ENCODE measurements at places on chromosomes 2 and 18.

DNA sequence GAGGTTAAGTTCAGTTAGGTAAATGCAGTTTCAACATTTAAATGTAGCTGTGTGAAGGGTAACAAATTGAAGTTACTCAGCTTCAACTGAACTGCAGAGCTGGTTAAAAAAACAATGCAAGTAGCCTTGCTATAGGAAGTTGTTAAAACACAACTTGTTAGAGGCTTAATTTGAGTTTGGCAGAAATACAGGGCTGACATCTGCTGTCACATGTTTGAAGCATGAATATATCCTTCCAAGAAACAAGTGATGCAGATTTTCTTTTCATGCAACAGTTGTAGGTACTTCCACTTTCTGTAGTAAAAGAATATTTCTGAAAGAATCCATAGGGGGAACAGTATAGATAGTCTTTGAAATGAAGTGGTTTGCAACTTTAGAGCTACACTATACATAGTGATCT is 208.7 kb upstream of the RASGRP3 start:
- peak; percentile 71 for DNase-seq

GRCh38 chr2:139374296-139374850 is 594.2 kb upstream of the NXPH2 start:
- DNase-seq, result no peak

DNA sequence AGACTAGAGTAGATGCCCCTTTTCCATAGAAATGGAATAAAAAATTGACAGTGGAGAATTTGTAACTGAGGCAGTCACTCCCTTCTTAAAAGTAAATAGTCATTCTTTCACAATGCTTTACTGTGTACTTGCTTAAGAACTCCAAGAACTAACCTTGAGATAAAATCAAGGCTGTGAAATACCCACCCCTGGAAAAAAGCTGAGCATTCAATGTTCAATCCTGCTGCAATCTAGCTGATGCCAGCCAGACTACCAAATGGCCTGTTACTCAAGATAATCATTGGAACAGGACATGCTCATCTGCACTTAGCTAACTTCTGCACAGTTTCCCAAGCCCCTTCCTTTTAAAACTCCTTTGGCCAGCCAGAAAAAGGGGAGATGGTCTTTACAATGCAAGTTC is 367.4 kb upstream of the GULP1 start:
- DNase-seq, result no peak

DNA sequence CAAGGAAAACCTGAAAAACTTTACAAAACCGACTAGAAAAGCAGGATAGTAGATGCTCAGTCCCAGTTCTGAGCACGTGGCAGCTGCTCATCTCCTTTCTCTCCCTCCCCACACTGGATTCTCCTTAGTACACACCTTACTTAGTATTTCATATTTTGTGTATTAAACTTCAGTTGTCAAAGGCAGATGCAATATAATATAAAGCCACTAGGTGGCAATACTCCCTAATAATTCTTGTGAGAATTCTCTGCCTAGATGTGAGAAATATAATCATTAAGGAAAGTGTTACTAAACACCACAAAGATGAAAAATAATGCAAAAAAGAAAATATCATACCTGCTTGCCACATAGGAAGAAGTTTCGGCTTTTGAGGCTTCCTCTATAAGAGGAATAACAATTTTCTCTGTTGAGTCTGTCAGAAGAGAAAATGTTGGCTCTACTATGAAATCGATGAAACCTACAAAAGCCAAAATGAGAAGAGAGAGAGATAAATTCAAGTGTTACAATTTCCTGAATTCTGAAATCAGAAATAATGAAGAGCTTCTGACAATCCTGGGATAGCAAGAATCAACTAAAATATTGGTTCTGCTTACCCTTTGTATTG is 200.6 kb downstream of the PPP1R1C start:
- DNase-seq, result peak; percentile 54

- DNase-seq, result no peak
These were observed 84.2 kb downstream of the ANTXR1 start for GRCh38 chr2:69097148-69097610.

DNA sequence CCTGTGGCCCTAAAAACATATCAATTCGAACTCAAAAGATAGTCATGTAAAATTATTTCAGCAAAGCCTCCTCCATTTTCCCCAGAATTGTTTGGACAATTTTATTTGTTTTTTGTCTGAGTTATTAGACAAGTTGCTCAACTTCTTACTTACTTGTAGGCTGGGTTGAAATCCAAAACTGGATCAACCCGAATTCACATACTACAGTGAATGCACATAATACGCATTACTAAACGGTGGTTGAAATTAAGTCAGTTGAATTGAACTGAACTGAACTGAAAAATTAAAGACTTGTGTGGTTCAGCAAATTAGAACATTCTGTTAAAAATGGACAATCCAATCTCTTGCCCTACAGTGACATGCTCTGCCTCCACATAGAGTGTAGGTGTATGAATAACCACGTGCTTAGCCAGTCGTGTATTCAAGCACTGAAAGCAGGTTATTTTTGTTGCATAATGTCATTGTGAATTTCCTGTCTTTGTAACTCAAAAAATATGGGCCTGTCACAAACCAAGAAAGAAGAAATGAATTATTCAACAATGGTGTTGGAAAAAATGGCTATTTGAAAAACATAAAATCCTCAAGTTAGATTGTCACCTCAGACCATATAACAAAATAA is 441.0 kb downstream of the TXNL1 start:
- no peak for DNase-seq

GRCh38 chr2:69018678-69019095 is 5.7 kb downstream of the ANTXR1 start:
- DNase-seq, result peak; percentile 70

DNA sequence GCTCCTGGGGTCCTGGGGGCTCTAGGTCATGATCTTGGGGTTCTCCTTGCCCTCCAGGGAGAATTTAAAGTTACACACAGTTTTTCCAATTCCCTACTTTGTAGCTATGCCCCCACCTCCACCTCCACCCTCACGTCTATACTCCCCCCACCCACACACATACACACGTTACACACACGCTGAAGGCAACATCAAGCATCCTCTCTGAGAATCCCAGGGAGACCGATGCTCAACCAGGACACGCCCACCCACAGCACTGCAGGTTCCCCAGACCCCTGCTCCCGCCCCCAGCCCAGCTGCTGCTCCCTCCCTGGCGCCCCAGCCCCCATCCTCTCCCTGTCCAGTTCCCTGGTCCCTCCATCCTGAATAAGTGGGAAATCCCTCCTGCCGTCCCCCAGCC is 6.4 kb upstream of the TNS1 start:
- no peak for DNase-seq

- DNase-seq, result peak; percentile 10
These were observed 229.1 kb downstream of the PHLPP1 start for GRCh38 chr18:62944454-62944853.

DNA sequence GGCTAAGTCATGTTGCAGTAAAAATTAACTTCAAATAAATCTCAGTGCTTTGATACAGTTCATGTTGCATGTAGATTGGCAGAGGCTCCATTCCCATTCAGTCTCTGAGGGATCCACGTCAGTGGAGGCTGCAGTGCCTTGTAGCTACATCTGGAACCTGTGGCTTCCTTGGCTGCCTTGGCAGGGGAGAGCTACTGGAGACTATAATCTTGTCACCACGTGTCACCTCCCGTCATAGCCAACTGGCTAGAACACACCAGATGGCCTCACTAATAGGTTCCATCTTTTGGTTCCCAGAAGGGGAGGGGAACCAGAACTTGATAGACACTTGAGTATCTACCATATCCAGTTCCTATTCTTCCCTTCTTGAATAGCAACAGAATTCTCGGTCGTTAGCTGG is 28.4 kb downstream of the E2F6 start:
- no peak for DNase-seq

GRCh38 chr18:75916624-75916982 is 489.1 kb upstream of the SMIM21 start:
- no peak for DNase-seq

GRCh38 chr18:11688972-11689668 is at the start of gene GNAL:
Gene GNAL (plus strand): TSS chr18:11689264. CDS start chr18:11689564, 300 bp downstream.
- DNase-seq, result peak; percentile 79

GRCh38 chr2:200131307-200131706 is 175.2 kb upstream of the SPATS2L start:
- peak; percentile 59 for DNase-seq

GRCh38 chr2:40384233-40384632 is 67.7 kb downstream of the SLC8A1 start:
- DNase-seq, result no peak

DNA sequence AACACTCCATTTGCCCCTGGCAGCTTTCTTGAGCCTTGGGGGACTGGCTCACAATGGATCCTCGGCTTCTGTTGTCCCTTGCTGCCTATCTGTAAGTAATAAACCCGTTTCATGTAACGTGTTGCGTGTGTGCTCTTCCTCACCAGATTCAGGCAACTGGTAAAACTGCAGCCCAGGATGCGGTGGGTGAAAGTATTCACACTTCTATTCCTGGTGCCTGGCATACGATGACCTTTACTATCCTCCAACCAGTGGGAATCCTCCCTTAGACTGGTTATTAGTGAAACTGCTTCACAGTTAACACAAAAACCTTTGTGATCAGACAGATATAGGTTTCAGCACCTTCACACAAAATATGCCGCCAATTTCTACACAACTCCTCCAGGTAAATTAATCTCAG is 13.6 kb upstream of the ICA1L start:
- DNase-seq, result no peak

DNA sequence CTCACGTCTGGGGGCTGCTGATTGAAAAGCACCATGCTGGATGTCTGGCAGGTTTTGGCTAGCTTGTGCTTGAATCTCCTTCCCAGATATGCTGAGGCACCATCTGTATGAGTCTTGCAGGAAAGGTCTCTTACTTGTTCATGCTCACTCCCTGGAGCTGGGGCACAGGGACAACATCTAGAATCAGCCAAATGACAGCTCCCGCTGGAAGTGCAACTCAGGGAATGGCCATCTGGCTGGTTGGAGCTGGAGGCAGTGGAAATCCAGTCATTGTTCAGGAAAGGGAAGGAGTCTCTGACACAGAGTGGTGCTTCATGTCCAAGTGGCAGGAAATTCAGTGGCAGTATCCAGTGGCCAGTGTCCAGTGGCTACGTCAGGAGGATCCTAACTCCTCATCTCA is 9.7 kb downstream of the CCDC68 start:
- DNase-seq, result no peak

DNA sequence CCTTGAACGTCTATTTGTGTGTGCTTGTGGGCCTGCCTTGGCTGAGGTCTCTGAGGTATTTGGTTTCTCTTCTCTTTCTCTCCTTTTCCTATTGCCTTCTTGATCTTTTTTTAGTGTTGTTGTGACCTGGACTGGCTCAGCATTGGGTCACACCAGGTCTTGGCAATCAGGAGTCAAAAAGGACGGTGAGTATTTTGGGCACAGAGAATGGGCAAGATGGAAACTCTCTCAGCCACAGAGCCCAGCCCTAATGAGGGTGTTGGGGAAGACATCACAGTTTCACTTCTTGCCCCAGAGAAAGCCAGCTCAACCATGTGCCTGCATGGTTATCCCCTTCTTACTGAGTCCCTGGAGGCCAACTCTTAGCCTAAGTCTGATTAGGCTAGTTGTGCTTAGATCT is 13.7 kb upstream of the INO80C start:
- DNase-seq, result no peak

GRCh38 chr2:20738772-20739171 is 71.8 kb downstream of the GDF7 start:
- no peak for DNase-seq

DNA sequence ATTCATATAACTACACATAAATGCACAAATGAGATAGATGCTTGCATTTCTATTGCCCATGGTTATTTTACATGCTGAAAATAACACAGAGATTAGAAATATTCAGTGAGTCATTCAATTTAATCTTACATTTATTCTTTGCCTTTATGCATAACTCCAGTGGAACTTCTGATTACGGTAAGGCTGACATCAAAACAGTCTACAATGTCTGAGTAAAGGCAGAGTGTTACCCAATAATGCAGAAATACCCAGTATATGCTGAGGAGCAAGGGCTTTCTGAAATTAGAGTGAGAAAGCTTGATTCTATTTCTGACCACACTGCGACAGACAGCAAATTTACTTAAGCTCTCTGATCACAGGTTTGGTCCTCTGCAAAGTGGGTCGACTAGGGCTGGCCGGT is 9.2 kb downstream of the NMI start:
- DNase-seq, result peak; percentile 57

GRCh38 chr2:112724591-112725525 is 4.0 kb downstream of the NT5DC4 start:
- DNase-seq, result no peak

GRCh38 chr2:129768036-129768386 is 211.5 kb upstream of the RAB6C start:
- DNase-seq, result no peak

- DNase-seq, result no peak
These were observed 427.5 kb upstream of the KLHL29 start for GRCh38 chr2:22957446-22957845.

GRCh38 chr2:12701786-12702167 is 15.0 kb upstream of the TRIB2 start:
- DNase-seq, result no peak

- no peak for DNase-seq
These were observed 188.2 kb downstream of the IRS1 start for GRCh38 chr2:226611196-226611943.

DNA sequence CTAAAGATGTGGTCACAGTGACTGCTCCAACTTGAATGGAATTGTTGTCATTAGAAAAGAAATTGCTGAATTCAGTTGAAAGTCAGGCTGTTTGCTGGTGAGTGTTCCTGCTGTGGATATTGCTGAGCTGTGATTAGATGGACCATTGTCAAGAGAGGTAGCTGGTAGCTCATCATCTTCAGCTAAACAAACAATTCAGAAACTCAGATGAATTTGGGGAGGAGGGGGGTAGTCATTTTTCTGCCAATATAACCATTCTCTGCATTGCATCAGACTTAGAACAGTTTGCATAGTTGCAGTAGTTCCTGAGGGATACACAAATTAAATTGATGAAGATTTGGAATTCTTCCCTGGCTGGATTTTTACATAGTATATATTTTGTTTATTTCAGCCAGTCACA is 108.3 kb downstream of the MTCL1 start:
- peak; percentile 89 for DNase-seq

GRCh38 chr2:33521791-33522281 is 45.4 kb downstream of the RASGRP3 start:
- DNase-seq, result peak; percentile 94

DNA sequence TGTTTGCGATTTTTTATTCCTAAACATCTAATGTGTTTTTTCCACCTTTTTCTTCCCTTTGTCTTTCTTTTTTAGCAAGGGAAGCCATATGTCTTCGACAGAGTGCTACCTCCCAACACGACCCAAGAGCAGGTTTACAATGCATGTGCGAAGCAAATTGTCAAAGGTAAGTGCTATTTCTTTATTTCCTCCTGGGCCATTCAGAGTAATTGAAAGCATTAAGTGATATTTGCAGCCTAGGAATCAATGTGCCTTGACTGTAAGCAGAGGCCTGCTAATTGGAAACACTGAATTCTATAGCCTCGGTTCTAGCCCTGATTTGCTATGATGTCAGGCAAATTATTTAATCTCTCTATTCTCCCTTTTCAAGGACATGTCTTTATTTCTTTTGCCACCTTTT is 47.0 kb downstream of the KIF5C start:
- no peak for DNase-seq

DNA sequence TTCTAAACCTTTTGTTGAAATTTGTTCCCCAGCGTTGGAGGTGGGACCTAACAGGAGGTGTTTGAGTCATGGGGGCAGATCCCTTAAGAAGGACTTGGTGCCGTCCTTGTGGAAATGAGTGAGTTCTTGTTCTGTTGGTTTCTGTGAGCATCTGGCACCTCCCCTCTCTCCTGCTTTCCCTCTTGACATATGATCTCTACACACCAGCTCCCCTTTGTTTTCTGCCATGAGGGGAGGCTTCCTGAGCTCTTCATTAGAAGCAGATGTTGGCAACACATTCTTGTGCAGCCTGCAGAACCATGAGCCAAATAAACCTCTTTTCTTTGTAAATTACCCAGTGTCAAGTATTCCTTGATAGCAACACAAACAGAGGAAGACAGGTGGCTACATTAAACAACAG is 23.8 kb downstream of the NABP1 start:
- peak; percentile 52 for DNase-seq
